ENCODE measurements at places on chromosomes 3 and 15.

DNA sequence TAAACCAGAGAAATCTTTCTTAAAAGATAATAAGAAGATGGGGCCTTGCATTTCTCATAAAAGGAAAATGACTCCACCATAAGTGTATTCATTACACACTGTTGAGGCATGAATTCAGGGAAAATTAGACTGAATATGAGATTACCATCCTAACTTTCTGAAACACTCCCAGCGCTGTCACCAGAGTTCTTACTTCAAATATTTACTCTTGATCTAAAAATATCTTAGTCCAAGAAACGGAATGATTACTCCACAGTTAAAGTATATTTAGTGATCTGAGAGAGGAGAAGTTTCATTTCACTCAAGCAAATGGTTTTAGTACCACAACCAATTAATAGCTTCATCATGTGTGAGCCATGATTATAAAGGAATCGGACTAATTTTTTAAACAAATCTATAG lies 300.3 kb downstream of the ZBTB20 start:
- no peak for DNase-seq

- DNase-seq, result no peak
These were observed 183.1 kb upstream of the TLE3 start for GRCh38 chr15:70280781-70281180.

- no peak for DNase-seq
These were observed 51.1 kb downstream of the TRIM71 start for GRCh38 chr3:32868719-32869512.

DNA sequence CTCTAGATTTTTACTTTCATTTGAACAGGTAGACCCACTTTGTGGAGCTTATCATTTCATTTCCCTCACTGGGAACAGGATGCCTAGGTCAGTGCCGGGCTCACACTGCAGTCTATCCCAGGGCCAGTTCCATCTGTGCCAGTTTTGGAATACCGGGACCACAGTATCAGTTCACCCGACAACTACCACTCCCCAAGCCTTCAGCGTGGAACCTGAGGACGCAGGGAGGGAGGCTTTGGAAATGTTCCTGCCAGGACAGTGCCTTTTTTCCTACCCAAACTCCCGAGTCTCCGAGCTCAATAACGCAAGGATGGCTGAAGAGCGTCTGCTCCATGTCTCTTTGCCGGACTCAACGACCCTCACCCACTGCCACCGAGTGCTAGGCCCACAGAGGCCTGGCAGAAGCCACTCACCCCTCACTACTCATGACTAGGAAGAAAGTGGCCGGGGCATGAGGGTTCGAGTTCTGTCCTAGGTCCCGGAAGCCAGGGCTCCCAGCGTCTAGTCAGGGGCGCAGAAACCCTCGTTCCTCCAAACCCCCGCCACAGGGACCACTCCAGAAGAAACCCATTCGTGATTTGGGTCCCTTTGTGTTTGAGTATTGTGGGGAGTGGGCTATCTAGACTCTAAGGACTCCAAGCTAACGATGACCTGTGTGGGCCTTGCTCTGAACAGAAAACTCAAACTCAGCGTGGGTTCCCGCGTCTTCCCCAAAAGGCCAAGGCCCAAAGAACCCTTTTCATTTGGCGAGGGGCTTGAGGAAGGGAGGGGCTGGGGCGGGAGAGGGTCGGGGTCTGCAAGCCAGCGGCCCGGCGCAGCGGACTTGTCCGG lies 11.4 kb downstream of the ZIC1 start:
- no peak for DNase-seq

GRCh38 chr3:179663093-179663492 lies 10.3 kb downstream of the USP13 start:
- no peak for DNase-seq

- DNase-seq, result no peak
These were observed 13.1 kb downstream of the ROBO2 start for GRCh38 chr3:77052733-77053670.

DNA sequence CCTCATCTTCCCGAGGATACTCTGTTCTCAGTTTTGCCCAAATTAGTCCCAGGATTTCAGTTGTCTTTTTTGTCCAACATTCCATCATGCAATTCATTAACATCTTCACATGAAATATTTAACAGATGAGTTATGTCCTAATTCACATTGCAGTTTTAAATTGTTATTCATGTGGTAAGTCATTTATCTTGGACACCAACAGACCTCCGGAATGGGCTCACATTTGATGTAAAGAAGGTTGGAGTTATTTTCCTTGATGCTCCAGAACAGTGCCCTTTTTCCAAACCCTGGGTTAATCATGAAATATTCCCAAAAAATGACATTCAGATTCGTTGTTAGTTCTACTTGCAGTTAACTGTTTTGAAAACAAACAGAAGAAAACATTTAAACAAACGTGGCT lies 32.8 kb upstream of the LRTM1 start:
- DNase-seq, result no peak

GRCh38 chr15:73959012-73959581 lies 32.8 kb downstream of the LOXL1 start:
- DNase-seq, result no peak

DNA sequence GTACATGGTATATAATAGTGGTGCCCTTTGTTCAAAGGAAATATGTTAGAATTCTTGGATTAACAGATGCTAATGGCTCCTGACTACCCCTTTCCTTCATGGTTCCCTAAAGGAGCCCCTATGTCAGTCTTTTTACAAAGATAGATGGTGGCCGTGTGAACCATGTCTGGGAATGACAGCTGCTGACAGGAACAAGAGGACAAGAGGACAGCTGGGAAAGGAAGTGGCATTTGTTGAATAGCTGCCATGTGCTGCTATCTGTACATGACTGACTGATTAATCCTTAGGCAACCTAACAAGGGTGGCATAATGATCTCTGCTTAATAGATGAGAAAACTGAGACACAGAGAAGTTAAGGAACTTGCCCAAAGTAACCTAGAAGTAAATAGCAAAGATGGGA lies 321.7 kb downstream of the ZNF621 start:
- no peak for DNase-seq

DNA sequence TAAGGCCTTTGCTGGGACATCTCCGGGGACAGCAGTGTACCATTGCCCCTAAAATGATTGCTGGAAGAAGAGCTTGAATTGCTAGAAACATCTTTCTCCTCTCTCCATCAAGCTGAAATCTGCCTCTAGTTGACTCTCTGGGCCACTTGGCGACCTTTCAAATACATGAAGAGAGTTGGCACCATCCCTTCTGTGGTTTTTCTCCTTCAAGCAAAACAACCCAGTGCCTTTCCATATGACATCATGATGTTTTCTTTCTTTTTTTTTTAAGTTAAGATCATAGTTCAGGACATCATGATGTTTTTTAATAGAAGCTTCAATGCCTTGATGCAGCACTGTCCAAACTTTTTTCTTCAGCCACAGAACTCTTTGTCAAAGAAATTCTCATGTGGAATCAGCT lies 144.0 kb upstream of the PTPRG start:
- no peak for DNase-seq

DNA sequence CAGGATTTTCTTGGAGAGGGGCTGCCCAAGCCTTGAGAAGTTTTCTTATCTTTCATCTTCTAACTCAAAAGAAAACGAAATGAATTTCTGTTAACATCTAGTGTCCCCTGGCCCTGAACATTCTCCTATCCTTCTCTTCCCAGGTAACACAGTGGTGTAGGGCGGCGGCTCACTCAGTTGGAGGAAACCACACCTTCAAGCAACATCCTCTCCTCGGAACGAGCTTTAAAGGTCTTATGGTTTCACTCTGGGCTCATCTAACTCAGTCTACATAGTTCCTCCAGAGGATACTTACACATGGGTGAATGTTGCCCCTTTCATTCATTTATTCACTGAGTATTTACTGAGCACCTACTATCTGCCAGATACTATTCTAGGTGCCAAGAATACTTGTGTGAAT lies 31.0 kb upstream of the KLHL6 start:
- no peak for DNase-seq

GRCh38 chr15:74220475-74221248 lies 15.5 kb upstream of the CCDC33 start:
- no peak for DNase-seq

GRCh38 chr15:88776646-88777045 lies 26.6 kb upstream of the ACAN start:
- no peak for DNase-seq

DNA sequence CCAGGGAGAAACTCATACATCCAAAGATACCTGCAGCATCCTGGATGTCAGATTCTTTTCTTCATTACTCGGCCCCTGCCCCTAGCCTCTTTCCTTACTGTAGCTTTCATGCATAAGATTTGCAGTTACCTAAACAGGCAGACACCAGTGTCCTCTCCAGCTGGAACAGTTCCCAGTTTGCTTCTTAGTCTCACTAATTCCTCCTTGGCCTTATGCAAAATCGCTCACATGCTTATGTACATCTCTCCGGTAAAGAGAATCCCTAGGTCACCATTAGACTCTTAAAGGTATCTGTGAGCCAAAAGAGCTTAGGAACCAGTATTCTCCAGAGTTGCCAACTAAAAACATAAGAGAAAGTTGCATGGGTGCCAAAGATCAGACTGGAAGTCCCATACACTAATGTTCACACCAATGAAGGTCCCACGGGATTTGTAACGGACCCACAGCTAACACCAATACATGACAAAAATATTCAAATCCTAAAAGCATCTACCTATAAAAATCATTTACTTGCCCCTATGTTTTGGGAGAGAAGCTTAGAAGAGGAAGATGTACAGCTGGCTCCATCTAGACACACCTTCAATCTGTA lies 66.6 kb downstream of the CBLB start:
- DNase-seq, result no peak

- DNase-seq, result no peak
These were observed 12.2 kb downstream of the EIF4E3 start for GRCh38 chr3:71713041-71713440.

DNA sequence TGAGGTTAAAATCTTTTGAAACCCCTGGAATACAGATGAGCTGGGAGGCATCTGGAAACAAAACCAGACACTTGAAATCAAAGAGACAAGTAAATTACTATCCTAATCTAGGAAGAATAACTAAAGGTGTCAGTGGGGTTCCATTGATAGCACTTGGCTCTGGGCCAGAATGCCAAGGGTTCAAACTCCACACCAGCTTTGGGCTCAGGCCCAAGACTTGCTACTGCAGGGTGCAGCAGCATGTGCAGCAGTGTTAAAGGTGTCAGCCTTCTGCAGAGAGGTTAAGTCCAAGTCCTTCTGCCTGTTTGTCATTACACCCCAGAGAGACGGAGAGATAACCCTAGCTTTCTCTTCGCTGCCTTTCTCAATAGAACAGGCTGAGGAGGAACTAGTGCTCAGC lies 273.9 kb downstream of the TIGIT start:
- DNase-seq, result no peak

- no peak for DNase-seq
These were observed 667 bp downstream of the UMPS start for GRCh38 chr3:124730941-124731297.

All from stimulated activated CD8-positive, alpha-beta memory T cell treated with anti-CD3 and anti-CD28 coated beads, Interleukin-7, amount 100 ng/mL, for 1 hour (primary cell).